ENCODE measurements at places on chromosomes 6 and 20. TPM values are rescaled to one million over a fixed set of nuclear protein-coding genes. Genes with fewer than 3 reads are reported as not detected.

Gene PI3
- total RNA-seq, result not detected

Gene TFAP2A
- 0.20 TPM for total RNA-seq

- DNase-seq, result no peak
These were observed 144.1 kb upstream of the BACH2 start for GRCh38 chr6:90440586-90441283.

DNA sequence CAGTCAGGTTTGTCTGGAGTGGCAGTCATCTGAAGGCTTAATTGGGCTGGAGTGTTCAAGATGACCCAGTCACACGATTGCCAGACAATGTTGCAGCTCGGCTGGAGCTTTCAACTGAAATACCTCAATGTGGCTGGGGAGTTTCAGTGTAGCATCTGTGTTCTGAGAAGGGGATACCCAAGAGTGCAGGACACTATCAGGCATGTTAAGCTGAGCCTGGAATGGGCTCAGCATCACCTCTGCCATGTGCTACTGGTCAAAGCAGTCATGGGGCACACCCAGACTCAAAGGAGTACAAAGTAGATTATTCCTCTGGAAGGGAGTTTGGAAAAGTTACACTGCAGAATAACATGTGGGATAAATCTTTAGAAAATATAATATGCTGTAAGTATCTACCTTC, 363.9 kb downstream of the KIF16B start:
- no peak for DNase-seq

Gene L3MBTL1
- total RNA-seq, result 7.3 TPM

Gene KCNQ5
- total RNA-seq, result 4.3 TPM

DNA sequence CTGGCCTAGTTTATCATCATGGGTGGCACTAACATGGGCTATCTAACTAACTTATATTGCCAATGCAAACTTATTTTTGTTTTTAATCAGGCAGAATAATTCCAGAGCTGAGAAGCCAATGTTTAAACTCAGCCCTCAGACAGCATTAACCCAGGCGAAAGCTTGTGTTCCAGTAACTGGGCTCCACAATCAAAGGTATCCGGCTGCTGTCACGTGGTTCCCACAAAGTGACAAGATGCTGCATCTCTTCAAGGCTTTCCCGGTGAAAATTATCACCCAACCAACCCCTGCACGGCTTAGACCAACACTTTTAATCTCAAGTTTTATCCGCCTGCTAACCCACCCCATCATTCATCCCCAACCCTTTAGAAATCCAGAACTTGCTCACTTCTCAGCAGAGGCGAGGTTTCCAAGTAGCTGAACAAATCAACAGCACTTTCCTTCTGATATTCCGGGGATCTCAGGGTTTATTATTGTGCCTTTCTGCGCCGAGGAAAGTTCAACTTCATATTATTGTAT, 885 bp downstream of the MTCL3 start:
- no peak for DNase-seq

- DNase-seq, result peak; percentile 53
These were observed 35.5 kb downstream of the DHX35 start for GRCh38 chr20:38997622-38998021.

Gene ROS1
- total RNA-seq, result not detected

GRCh38 chr6:24743944-24744335, 25.0 kb upstream of the C6orf62 start:
- DNase-seq, result no peak

GRCh38 chr6:41941280-41942066, at the start of gene CCND3:
Gene CCND3, minus strand, starts transcription at chr6:41941808. Its CDS starts 159 bp downstream, at chr6:41941649.
- peak; percentile 92 for DNase-seq

Gene FOXC1
- 0.08 TPM for total RNA-seq

- no peak for DNase-seq
These were observed 14.5 kb upstream of the TMEM170B start for GRCh38 chr6:11522812-11523605.

- no peak for DNase-seq
These were observed 127.9 kb downstream of the COL19A1 start for GRCh38 chr6:69994251-69994650.

Gene NRN1
- 3.2 TPM for total RNA-seq

GRCh38 chr6:168576388-168576787, 135.4 kb downstream of the SMOC2 start:
- DNase-seq, result no peak

DNA sequence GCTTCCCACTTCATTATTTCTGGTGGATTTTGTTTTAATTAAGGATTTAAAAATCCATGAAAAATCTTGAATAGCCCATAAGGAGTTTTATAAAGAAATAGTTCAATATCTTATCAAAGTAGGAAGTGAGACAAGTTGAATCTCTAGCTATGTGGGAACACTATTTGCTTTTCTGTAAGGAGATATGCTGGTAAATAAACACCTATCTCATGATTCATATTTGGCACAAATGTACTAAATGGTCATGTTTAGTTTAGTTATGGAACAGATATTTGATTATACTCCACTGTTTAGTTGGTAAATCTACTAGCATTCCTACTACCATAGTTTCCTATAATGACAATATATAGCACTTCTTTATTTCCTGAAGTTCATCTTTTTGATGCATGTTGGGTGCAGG, 239.9 kb upstream of the CEP162 start:
- DNase-seq, result no peak
